ENCODE measurements at places on chromosomes 1 and 21. TPM values are rescaled to one million over a fixed set of nuclear protein-coding genes. Genes with fewer than 3 reads are reported as not detected.

The GPR89A gene
- 22.9 TPM for total RNA-seq

DNA sequence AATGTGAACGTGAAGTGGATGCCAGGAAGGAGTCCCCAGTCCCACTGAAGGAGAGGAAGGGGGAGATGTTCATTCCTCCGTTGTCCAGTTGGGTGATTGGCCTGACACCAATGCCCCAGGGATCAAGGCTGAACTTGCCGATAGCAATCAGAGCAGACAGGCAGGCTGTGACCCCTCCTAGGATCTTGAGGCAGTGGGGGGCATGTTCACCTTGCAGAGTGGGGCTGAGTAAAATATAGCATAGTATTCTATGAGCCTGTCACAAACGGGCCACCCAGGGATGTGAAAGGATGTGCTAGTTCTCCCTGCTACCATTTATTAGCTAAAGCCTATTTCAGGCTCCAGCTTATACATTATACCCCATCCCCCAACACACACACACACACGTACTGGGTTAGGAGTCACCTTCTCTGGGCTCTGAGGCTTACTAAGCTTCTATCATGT, 80.7 kb upstream of the CD34 start:
- no peak overlapping the region for H3K27ac ChIP-seq
- peaks cover 31% of the 10 kb centered on the region for H3K27me3 ChIP-seq
- H3K36me3 ChIP-seq, result no peaks in the 10 kb centered on the region
- DNase-seq, result peak; percentile 67
- H3K4me3 ChIP-seq, result no peak overlapping the region

DNA sequence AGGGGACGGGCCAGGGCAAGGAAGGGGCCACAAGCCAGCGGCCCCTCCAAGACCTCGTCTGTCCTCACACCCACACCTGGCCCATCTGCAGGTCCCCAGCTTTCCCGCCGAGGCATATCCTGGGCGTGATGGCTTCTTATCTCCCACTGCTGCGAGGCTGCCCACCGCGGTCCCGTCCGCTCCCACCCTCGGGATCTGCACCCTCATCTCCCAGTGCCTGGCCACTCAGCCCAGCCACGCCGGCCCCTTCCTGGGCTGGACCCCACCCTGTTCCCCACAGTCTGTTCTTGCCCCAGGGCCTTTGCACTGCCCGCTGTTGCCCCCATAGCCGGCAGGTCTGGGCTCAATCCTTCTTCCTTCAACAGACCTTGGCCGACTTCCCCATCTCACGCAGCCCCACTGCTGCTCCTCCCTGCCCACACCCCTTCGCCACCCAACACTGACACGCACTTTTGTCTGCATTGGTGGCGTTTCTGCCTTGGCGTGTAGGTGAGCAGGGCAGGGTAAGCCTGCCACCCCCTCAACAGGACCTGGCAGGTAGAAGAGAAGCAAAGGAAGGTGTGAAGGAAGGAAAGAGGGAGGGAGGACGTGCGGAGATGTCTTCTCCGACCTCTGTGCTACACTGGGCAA, 4.4 kb upstream of the TTC34 start:
- H3K4me3 ChIP-seq, result no peak overlapping the region
- no peaks in the 10 kb centered on the region for H3K4me1 ChIP-seq
- H3K27me3 ChIP-seq, result no peaks in the 10 kb centered on the region
- H3K36me3 ChIP-seq, result no peaks in the 10 kb centered on the region
- no peak overlapping the region for H3K27ac ChIP-seq

GRCh38 chr21:25788677-25789076, 53.9 kb downstream of the GABPA start:
- no peaks in the 10 kb centered on the region for H3K36me3 ChIP-seq
- H3K4me1 ChIP-seq, result peaks cover 7% of the 10 kb centered on the region
- H3K4me3 ChIP-seq, result no peak overlapping the region
- H3K27me3 ChIP-seq, result peaks cover 38% of the 10 kb centered on the region
- no peak for DNase-seq

DNA sequence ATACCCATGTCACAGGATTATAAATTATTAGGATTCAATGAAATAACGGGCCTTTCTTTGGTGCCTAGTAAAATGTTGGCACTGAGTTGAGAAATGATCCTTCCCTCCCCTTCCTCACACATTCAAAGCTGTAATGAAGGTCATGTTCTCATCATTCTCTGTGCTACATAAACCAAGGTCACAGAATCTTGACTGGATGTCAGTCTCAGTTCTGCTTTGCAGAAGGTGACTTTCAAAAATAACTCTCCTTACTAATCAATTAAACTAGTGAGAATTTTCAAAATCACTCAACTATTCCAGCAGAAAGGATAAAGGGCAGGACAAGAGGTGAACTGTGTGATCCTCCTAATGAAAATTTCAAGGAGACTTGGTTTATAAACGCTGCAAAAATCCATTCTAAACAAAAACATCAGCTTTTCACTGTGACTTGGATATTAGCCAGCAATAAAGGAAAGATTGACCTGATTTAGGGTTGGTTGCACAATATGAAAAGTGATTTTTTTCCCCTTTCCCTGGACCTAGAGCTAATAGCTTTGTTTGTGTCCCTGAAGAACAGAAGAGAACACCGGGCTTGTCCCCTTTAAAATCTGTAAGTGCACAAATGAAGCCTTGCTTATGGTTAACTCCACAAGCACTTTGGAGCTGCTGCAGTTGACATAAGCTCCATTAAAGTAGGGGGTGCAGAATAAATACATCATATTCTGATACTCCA, 120.1 kb downstream of the SEC16B start:
- H3K4me3 ChIP-seq, result no peak overlapping the region
- H3K27ac ChIP-seq, result no peak overlapping the region
- no peaks in the 10 kb centered on the region for H3K4me1 ChIP-seq
- DNase-seq, result no peak

DNA sequence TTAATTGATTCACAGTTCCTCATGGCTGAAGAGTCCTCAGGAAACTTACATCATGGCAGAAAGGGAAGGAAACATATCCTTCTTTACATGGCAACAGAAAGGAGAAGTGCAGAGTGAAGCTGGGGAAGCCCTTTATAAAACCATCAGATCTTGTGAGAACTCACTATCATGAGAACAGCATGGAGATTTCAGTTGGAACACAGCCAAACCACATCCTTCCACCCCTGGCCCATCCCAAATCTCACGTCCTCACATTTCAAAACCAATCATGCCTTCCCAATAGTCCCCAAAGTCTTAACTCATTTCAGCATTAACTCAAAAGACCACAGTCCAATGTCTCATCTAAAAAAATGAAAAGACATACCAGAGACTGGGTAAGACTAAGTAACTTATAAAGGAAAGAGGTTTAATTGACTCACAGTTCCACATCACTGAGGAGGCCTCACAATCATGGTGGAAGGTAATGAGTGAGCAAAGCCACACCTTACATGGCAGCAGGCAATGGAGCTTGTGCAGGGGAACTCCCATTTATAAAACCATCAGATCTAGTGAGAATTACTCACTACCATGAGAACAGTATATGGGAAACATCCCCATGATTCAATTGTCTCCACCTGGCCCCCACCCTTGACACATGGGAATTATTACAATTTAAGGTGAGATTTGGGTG, 105.2 kb downstream of the MRPL39 start:
- no peaks in the 10 kb centered on the region for H3K27me3 ChIP-seq
- no peak overlapping the region for H3K4me3 ChIP-seq
- DNase-seq, result no peak
- H3K27ac ChIP-seq, result no peak overlapping the region

Data from osteocyte (in vitro differentiated cells).